Panc1 (cell line): ENCODE measurements at places on chromosomes 1 and 21. TPM values are rescaled to one million over a fixed set of nuclear protein-coding genes. Genes with fewer than 3 reads are reported as not detected.

The IFNGR2 gene
- total RNA-seq, result 47.9 TPM

The KRTAP10-2 gene
- not detected for total RNA-seq

The TM2D1 gene
- 43.2 TPM for total RNA-seq

The FCRL3 gene
- not detected for total RNA-seq

The C1QB gene
- total RNA-seq, result 0.33 TPM

The C21orf58 gene
- total RNA-seq, result 12.7 TPM

The PRR9 gene
- total RNA-seq, result not detected

The PEAR1 gene
- 16.1 TPM for total RNA-seq

The ZNF648 gene
- not detected for total RNA-seq

The HPDL gene
- 1.9 TPM for total RNA-seq
